Aorta (tissue), 5 donors: ENCODE measurements at places on chromosomes 16 and 17. TPM values are rescaled to one million over a fixed set of nuclear protein-coding genes. Genes with fewer than 3 reads are reported as not detected.

DNA sequence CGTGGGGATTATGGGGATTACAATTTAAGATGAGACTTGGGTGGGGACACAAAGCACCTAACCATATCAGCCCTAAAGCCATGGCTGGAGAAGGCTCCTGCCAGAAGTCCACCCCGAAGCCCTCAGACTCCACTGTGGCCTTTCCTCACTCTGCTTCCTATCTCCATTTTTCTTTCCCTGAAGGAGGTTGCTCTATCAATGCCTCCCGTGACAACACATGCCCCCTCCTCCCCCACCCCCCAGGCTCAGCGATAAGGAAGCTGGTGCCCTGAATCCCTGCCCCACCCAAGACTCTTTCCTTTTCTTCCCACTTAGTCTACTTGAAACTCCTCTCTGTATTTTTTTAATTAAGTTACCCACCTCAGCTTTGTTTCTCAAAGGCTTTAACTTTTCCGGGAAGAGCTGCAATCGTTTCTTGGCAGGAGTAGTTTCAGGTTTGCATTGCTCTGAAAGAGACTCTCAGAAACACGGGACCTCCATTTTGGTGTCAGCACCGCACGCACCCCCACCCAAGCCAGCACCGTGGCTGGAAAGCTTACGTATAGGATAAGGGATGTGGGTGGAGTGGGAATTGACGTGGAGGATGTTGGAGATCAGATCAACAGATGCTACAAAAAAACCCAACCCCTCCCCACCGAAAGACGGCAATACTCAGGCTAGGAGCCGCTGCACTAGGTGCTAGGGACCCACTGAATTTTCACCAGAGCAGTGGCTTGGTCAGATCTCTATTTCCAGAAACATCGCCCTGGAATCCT is 15.2 kb upstream of the CA4 start:
- peak; percentile 17 for DNase-seq
- H3K27me3 ChIP-seq, result no peaks in the 10 kb centered on the region
- H3K4me1 ChIP-seq, result no peaks in the 10 kb centered on the region
- H3K36me3 ChIP-seq, result no peaks in the 10 kb centered on the region
- peak overlapping the region; percentile 43 for H3K4me3 ChIP-seq
- H3K27ac ChIP-seq, result no peak overlapping the region

DNA sequence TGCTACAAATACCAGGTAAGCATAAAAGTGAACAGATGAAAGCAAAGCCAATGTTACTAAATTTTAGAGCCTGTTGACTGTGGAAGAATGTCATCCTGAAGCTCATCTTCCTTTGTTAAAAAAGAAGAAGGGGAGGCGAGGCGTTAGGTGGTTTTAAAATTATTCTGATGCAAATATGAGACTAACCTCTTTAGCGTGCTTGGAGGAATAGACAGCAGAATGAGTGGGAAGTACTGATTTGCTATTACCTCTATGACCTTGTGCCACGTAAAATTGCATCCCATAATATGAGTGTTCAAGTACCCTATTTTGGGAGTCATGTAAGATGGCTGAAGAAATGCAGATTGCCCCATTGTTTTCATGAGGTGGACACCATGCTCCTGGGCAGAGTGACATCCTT is 95.7 kb downstream of the ELAC2 start:
- H3K27ac ChIP-seq, result no peak overlapping the region
- no peaks in the 10 kb centered on the region for H3K4me1 ChIP-seq
- peaks cover 3% of the 10 kb centered on the region for H3K36me3 ChIP-seq
- H3K4me3 ChIP-seq, result no peak overlapping the region
- DNase-seq, result no peak
- H3K27me3 ChIP-seq, result no peaks in the 10 kb centered on the region

ZNF423 gene
- 43.1 TPM for total RNA-seq

HCRT gene
- not detected for total RNA-seq

DNA sequence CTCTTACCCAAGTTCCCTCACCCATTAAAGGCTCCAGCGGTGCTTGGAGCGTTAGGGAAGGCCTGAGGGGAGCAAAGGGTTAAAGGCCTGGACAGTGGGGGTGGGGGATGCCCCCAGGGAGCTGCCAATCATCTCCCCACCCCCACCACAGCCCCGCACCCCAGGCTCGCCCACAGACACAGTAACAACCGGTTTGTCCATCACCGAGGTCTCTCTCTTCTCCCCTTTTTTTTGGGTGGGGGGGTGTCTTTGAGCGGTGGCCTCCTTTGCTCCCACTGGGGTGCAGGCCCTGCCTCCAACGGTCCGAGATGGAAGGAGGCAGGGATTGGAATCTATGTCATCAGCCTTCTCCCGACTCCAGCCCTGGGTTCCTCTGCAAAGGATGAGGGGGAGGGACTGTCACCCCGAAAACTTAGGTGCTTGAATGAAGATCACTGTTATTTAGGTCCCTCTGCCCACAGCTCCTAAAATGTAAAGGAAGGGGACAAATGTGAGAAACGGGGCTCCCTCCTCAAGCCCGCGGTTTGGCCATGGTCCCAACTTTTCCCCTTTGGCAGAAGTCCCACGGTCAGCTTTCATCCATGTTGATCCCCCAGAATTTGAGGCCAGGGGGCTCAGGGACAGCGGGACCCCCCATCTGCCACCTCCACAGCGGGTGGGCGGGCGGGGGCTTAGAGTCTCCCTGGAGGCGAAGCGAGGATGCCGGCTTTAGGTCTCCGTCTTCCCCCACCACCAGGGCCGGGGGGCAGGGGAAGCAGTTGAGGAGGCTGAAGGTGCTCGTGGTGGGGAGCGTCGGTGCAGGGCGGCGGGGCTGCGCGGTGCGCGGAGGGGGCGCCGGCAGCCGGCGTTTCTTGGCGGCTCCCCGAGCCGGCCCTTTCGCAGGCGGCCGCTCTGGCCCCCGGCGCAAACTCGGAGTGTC is 1.7 kb downstream of the EPOP start:
- H3K27me3 ChIP-seq, result no peaks in the 10 kb centered on the region
- no peaks in the 10 kb centered on the region for H3K36me3 ChIP-seq
- H3K4me1 ChIP-seq, result no peaks in the 10 kb centered on the region
- H3K4me3 ChIP-seq, result no peak overlapping the region

DNA sequence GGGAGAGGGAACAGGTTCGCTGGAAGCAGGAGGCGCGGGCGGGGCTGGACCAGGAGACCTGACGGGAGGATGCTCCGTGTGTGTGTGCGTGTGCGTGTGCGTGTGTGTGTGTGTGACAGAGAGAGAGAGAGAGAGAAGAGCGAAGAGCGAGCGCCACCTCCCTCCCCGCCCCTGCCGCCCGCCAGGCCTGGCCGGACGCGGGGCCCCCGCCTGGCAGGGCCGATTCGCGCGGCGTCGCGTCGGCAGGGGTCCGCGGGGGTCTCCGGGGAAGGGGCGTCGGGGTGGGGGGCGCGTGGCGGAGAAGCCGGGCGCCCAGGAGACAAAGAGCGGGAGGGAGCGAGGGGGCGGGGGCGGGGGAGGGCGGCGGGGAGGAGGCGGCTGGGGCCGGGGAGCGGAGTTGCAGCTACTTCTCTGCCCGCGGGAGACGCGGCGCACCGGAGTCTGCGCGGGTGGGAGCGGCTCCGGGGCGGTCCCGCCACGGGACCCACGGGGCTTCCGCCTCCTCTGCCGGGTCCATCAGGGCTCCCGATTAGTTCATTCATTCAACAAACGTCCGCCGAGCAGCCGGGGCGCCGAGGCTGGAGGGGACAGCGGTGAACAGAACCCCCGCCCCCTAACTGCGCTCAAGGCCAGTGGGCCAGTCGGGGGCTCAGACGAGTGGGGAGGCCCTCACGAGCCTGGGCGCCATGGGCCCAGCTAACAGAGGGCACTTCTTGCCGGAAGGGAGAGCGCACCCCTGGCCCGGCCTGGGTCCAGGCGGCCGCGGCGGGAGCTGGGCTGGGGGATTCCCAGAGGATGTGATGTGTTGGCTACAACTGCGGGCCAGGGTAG is at the start of gene SAMD14:
Gene SAMD14 (minus strand): TSS at position 433 of the 831 bp plus-strand sequence. CDS start 5,201 bp downstream, outside the sequence.
- H3K27me3 ChIP-seq, result no peaks in the 10 kb centered on the region
- no peak within 1 kb of the TSS for H3K27ac ChIP-seq
- peaks cover 2% of the 10 kb centered on the region for H3K4me1 ChIP-seq
- DNase-seq, result no peak

GRCh38 chr17:66357037-66357436 is 54.6 kb downstream of the PRKCA start:
- H3K4me1 ChIP-seq, result no peaks in the 10 kb centered on the region
- H3K27me3 ChIP-seq, result no peaks in the 10 kb centered on the region
- no peak overlapping the region for H3K4me3 ChIP-seq
- H3K36me3 ChIP-seq, result no peaks in the 10 kb centered on the region
- no peak for DNase-seq

GRCh38 chr16:56967733-56968132 is 6.0 kb downstream of the CETP start:
- no peaks in the 10 kb centered on the region for H3K36me3 ChIP-seq
- no peak overlapping the region for H3K4me3 ChIP-seq
- no peaks in the 10 kb centered on the region for H3K27me3 ChIP-seq
- H3K4me1 ChIP-seq, result no peaks in the 10 kb centered on the region

GRCh38 chr16:49789616-49790015 is 66.3 kb downstream of the ZNF423 start:
- no peaks in the 10 kb centered on the region for H3K27me3 ChIP-seq
- peak overlapping the region; percentile 93 for H3K27ac ChIP-seq
- H3K36me3 ChIP-seq, result no peaks in the 10 kb centered on the region

DNA sequence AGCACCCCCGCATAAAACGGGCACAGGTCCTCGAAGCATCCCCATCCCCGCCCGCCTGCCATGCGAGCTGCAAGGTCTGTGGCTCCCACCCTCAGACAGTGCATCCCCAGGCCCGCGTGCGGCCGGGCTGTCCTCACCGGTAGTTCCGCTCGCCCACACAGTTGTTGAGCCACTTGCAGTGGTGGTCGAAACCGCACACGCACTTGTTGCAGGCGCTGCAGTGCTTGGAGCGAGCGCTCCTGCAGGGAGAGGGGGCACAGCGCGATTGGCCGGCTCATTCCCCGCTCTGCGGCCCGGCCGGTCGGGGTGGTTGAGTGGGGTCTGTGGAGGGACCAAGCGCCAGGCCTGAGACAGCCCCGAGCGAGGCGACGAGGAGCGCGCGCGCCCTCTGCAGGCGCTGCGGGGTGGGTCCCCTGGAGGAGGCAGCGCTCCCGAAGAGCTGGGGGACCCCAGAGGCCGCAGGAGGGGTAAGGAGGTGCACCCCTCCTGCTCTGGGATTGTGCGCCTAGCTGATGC is 6.0 kb upstream of the TPPP3 start:
- H3K4me1 ChIP-seq, result no peaks in the 10 kb centered on the region
- no peaks in the 10 kb centered on the region for H3K27me3 ChIP-seq
- H3K36me3 ChIP-seq, result no peaks in the 10 kb centered on the region

DNA sequence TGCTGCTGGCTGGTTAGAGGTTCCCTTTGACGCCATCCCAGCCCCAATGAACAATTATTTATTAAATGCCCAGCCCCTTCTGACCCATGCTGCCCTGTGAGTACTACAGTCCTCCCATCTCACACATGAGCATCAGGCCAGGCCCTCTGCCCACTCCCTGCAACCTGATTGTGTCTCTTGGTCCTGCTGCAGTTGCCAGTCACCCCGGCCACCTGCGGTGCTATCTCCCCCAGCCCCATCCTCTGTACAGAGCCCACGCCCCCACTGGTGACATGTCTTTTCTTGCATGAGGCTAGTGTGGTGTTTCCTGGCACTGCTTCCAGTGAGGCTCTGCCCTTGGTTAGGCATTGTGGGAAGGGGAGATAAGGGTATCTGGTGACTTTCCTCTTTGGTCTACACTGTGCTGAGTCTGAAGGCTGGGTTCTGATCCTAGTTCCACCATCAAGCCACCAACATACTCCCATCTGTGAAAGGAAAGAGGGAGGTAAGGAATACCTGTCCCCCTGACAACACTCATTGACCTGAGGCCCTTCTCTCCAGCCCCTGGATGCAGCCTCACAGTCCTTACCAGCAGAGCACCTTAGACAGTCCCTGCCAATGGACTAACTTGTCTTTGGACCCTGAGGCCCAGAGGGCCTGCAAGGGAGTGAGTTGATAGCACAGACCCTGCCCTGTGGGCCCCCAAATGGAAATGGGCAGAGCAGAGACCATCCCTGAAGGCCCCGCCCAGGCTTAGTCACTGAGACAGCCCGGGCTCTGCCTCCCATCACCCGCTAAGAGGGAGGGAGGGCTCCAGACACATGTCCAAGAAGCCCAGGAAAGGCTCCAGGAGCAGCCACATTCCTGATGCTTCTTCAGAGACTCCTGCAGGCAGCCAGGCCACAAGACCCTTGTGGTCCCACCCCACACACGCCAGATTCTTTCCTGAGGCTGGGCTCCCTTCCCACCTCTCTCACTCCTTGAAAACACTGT is 11.3 kb downstream of the CX3CL1 start:
- H3K4me1 ChIP-seq, result peaks cover 2% of the 10 kb centered on the region
- no peak overlapping the region for H3K27ac ChIP-seq
- no peak for DNase-seq
- no peaks in the 10 kb centered on the region for H3K27me3 ChIP-seq

GRCh38 chr16:2451851-2452320 is 8.0 kb upstream of the TEDC2 start:
- no peak overlapping the region for H3K27ac ChIP-seq
- no peaks in the 10 kb centered on the region for H3K4me1 ChIP-seq
- DNase-seq, result no peak
- H3K4me3 ChIP-seq, result no peak overlapping the region
- no peaks in the 10 kb centered on the region for H3K27me3 ChIP-seq
- H3K36me3 ChIP-seq, result no peaks in the 10 kb centered on the region

- H3K4me1 ChIP-seq, result no peaks in the 10 kb centered on the region
- DNase-seq, result no peak
- no peak overlapping the region for H3K27ac ChIP-seq
- no peaks in the 10 kb centered on the region for H3K36me3 ChIP-seq
Observed at GRCh38 chr16:19542138-19542821, 13.2 kb upstream of the VPS35L start.
